ENCODE measurements at places on chromosomes 16 and 17.
A peak's percentile ranks its signal among the peaks of the same experiment; 100 is the strongest.

DNA sequence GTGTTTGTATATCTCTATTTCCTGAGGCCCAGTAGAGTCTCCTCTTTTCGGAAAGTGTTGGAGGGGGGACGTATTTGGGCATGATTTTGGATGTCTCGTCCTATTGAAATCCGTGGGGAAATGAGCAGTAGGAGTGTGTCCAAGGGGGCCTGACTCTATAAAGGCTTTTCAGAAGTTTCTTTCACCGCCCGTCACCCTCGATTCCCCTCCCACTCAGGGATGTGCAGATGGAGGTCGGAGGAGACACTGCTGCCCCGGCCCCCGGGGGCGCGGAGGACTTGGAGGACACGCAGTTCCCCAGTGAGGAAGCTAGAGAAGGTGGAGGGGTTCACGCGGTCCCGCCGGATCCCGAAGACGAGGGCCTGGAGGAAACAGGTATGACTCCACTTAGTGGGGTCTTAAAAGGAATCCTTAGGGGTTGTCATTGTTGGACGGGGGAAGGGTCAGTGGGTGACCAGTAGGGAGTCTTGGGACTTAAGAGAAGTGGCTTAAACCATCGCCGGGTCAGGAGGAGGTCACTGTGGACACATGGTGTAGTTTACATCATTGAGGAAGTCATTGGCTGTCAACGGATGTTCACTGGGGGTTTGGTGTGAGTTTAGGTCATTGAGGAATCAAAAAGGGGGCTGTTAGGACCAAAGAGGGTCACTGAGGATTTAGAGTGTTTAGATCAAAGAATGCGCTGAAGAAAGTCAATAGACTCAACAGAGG lies 424 bp downstream of the MON1B start:
- peak; percentile 29 for DNase-seq

- DNase-seq, result no peak
These were observed 123.7 kb downstream of the ABCC1 start for GRCh38 chr16:16073001-16073545.

- DNase-seq, result no peak
These were observed 2.0 kb upstream of the NXPH3 start for GRCh38 chr17:49573510-49574322.

DNA sequence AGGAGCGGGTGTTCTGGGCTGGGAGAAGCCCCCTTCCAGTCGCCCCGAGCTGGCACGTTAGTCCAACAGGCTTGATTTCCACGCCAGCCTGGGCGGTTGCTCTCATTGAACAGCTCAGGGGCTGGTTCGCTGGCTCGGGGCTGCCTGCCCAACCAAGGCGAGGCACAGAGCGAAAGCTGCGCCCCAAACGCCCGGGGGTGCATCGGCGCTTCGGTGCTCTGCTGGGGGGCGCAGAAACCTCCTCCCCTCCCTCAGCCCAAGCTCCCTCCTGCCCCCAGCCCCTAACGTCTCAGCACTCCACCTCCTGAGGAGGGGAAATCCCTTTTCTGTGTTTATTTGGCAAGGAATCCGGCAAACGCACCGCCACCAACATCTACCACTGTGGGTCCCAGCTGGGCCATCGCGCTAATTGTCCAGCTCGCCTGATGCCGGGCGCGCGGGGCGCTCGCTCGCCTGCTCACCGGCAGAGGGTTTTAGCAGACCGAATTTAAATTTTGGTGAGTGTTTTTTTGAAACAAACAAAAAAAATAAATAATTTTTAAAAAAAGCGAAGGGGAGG lies 29.5 kb upstream of the RBFOX1 start:
- no peak for DNase-seq

- DNase-seq, result no peak
These were observed 144.1 kb upstream of the HLF start for GRCh38 chr17:55120651-55121050.

DNA sequence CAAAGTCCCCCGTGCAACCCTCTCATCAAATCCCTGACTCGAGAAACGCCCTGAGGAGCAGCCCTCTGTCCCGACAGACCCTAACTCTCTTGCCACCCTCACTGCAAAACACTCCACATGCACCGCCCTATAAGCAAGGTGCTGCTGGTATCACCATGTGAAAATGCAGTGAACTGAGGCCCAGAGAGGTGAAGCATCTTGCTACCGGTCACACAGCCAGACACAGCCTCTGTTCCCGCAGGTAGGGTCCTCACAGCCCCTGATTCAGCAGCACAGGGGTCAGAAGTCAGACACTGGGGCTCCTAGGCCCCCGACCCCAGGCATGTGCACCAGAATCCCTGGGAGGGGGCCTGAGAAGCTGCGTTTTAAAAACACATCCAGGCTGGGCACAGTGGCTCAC lies 1.1 kb downstream of the CIBAR2 start:
- DNase-seq, result no peak

DNA sequence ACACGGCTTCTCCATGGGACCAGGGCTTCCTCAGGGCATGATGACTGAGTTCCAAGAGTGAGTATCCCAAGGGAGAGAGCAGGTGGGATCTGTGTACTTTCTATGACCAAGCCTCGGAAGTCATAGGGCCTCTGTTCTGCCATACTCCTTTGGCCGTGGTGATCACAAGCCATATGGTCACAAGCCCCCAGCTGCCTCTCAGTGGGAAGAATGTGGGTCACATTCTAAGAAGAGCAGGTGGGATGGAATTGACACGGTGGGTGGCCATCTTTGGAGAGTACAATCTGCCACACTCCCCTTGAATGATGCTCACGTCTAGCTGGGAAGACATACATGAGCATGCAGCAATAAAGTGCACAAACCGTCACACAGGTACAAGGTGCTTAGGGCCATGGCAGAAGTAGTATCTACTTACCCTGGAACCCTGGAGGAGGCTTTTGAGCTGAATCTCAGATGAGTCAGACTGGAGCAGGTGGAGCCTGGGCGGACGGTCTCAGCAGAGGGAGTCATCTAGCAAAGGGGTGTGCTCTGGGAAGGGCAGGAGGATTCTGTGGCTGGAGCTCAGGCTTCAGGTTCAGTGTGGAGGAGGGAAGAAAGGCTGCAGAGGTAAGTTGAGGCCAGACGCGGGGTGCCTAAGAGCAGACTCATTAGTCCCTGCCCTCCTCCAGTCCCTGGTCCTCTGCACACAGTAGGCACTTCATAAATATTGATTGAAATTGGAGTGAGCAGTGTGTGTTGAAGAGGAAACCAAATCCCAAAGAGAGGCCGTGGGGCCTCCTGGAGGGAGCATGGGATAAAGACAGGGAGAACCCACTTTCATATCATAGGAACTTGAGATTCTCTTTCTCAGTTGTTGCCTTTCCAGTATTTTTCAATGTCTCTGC lies 26.6 kb downstream of the GOSR2 start:
- DNase-seq, result peak; percentile 41

DNA sequence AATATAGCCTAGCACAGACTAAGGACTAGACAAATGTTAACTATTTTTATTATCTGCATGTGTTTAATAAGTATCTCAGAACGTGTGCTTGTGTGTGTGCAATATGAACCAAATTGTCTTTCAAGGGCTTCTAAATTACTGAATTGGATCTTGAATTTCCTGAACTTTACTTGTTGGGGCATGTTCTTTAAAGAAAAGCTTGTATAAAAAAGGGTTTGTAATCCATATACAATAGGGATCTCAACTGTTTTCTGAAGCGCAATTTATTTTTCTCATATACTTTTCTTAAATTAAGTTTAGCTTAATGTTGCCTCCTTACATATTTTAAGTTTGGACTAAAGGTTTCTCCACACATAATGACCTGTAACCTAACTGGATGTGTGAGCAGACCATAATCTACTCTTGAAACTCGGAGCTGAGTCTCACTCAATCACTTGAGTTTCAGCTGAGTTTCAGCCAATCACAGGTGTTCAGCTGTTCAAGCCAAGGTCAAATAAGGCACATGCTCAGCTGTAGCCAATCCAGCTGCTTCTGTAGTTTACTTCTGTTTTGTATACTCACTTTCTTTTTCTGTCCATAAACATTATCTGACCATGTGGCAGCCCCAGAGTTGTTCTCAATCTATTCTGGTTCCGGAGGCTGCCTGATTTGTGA lies 72.3 kb downstream of the CDK5R1 start:
- no peak for DNase-seq

DNA sequence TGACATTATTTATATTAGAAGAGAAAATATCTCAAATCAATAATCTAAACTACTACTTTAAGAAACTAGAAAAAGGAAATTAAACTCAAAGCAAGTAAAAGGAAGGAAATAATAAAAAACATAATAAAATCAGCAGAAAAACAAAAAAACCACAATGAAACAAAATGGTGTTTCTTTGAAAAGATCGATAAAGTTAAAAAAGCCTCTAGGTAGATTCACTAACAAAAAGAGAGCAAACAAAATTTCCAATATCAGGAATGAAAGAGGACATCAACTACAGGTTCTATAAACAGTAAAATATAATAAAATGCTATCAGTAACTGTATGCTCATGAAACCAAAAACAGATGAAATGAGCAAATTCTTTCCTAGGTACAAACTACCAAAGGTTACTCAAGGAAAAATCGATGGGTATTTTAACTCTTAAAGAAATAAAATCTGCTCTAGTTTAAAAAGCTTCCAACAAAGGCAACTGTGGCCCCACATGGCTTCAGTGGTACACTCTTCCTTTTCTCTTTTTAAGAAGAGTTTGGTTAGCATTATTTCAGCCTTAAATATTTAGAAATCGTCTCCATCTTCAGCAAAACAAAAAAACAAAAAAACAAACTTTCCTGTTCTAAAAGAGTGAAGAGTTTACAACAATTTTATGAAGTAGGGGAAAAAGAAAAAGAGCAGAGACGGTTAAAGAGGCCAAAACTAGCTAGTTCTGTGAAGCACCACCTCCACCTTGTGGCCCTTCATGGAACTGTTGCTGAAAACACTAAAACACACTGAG lies 102.2 kb downstream of the TRIM37 start:
- DNase-seq, result peak; percentile 53

DNA sequence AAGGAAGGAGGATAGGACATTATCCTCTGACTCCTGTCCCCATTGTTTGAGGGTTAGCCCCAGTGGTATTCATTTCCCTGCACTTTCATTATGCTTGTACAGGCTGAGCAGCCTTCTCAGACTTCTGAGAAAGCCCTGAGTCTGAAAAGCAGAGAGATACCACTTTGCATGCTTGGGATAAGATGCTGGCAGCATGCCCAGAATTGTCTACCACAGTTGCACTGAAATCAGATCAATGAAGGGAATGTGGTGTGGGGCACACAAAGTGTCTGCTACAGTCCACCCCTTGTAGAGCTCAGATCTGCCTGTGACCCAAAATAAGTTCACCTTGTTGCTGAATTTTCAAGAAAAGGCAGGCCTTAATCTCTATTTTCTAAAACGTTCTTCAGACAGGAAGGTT lies 160.6 kb downstream of the CCT6B start:
- DNase-seq, result no peak

- DNase-seq, result peak; percentile 93
These were observed 406.0 kb upstream of the MAF start for GRCh38 chr16:80006241-80007215.

DNA sequence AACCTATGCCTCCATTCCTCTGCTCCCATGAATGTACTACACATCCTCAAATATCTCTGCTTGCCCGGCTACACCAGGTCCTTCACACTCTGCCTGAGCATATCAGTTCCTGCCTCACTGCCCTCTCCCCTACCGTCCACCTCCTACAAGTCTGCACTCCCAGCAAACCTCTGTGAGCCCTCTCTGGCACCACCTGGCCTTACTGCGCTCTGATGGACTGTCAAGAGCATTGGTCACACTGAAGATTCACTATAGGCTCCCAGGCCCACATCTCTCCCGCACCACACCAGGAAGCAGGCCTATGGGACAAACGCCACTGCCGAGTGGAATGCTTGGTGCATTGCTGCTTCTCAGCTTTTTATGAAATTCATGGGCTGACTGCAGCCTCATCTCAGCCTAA lies 8.9 kb downstream of the GINS2 start:
- DNase-seq, result no peak

DNA sequence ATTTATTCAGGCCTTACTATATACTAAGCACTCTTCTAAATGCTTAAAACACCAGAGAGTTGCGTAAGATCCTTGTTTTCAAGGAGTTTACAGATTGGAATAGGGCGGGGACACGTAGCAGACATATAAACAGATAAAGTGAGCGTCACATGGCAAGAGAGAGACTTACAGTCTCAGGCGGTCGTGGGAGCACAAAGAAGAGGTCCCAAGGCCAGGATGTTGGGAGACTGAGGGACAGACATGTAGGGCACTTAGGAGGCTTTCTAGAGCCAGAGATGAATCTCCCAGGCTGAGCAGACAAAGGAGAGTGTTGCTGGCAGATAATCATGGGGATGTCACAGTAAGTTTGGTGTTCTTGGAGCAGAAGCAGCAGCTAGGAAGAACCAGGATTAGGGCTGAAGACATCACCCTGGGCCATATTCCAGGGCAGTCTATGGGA lies 119.1 kb upstream of the ANKFN1 start:
- DNase-seq, result no peak

GRCh38 chr16:86432691-86433090 lies 77.6 kb upstream of the FOXF1 start:
- peak; percentile 21 for DNase-seq

DNA sequence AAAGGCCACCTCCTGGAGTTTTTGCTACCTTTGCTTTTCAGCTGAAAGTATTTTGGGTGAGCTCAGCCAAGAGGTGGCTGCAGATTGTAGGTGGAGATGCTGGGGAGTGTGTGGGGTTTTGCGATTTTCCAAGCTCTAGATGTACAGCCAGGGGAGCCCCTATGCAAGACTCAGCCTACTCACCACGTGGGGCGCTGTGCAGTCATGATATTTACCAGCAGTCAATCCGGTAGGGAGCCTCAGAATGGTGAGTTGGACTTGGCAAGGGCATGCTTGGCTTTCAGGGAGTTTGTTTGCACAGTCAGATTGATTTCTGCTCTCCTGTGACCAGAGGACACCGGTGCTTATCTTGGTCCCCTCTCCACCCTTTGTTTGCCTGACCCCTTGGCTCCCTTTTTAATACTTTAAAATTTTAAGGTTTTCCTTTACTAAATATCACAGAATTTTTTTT lies 175.3 kb downstream of the UTP18 start:
- DNase-seq, result peak; percentile 15

GRCh38 chr17:42704837-42705494 lies 22.6 kb downstream of the CNTNAP1 start:
- no peak for DNase-seq
